ENCODE measurements at places on chromosomes 12 and 14. TPM values are rescaled to one million over a fixed set of nuclear protein-coding genes. Genes with fewer than 3 reads are reported as not detected.
A peak's percentile ranks its signal among the peaks of the same experiment; 100 is the strongest.

Gene TRIAP1
- 40.0 TPM for total RNA-seq

Gene GNS
- 388 TPM for total RNA-seq

DNA sequence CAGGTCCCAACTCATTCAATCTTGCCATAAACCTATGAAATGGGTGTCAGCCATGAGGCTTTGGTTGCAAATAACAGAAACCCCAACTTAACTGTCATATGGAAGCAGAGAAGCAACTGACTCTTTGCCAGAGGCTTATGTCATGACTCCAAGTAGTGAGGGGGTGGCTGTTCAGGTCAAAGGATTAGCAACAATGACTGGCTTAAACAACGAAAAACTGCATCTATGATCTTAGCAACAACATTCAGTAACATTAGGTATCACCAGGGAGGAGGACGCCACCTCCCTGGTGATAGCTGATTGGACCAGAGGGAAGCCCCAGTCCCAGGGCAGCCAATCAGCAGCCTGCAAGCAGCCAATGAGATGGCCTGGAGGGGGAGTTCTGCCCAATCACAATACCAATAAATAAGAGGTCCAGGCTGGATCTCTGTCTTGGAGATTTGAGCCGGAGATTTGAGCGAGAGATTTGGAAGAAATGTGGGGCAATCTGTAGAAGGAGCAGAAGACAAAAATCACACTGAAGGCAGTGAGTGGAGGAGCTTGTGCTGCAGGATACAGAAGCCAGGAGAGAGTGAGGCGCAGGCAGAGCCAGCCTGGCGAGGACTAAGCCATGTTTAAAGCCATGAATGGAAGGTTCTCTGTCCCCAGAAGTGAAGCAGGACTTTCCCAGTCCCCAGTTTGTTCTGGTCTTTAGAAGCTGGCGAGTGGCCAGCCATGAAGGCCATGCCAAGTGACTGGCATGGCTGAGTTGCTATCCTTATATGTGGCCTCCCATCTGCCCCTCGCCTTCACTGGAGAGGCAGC, 93.3 kb downstream of the CALM1 start:
- no peak for DNase-seq

GRCh38 chr12:116143909-116144308, 133.6 kb downstream of the MED13L start:
- peak; percentile 57 for DNase-seq

Gene ADSS1
- 0.98 TPM for total RNA-seq

DNA sequence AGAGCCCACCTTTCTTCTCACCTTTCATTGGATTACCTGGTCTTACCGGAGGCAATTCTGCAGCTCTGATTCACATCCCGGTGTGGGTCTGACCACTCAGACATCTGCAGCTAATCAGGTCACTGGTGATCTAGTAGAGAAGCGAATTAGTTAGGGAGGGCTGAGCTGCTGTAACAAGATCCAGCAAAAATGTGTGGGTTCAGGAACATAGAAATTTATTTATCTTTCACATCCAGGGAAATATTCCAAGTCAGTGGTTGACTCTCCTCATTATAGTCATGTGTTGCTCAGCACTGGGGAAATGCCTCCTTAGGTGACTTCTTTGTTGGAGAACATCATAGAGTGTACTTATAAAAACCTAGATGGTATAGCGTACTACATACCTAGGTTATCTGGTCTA, 218.7 kb upstream of the PELI2 start:
- no peak for DNase-seq

GRCh38 chr12:130825771-130826150, 13.3 kb downstream of the STX2 start:
- DNase-seq = no peak

Gene CLEC9A
- total RNA-seq = not detected

GRCh38 chr12:132530447-132530846, 40.5 kb downstream of the FBRSL1 start:
- no peak for DNase-seq

DNA sequence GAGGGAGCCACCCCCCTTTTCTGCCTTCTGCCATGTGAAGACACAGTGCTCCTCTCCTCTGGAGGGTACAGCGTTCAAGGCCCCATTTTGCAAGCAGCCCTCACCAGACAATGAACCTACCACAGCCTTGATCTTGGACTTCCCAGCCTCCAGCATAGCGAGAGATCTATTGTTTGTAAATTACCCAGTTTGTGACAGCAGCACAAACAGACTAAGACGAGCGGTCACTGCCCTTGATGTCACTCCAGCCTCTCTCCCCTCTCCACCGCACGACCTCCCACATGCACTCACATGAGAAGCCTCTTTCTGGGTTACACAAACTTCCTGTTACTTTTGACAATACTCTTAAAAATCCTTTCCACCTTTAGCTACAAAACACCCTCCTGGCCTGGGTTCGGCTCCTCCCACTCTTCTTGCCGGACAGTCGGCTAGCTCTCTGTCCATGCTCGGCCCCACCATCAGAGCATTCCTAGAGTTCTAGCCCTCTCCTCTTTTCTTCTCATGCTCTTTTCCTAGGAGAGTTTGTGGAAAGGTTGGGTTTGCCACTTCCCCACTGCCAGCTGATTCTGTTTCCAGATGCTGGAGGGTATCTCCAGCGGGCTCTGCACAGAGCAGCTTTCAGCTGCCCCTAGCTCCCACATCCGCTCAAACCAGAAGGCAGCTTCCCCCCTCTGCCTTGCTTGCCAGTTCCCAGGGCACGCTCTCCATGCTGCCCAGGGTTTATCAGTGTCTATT, 124.3 kb downstream of the FOXN3 start:
- no peak for DNase-seq

Gene OR4K17
- total RNA-seq = not detected

DNA sequence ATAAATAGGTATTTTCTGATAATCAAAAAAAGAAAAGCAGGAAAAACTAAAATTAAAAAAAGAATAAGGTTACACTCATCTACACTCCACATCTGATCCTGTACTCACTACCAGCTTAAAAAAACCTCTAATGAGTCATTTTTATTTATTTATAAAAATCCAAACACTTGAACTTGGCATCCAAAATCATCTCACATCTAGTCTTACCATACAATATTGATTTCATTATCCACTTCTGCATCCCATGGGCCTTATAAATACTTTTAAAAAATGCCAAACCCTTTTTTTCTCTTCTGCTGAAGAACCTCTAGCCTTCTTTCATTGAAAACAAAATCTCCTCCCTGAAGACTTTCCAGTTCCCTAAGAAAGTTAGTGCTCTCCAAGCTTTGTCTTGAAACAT, 109.7 kb downstream of the TMTC3 start:
- DNase-seq = no peak

- peak; percentile 22 for DNase-seq
Measured at GRCh38 chr12:80643961-80644360, 63.5 kb upstream of the MYF6 start.

DNA sequence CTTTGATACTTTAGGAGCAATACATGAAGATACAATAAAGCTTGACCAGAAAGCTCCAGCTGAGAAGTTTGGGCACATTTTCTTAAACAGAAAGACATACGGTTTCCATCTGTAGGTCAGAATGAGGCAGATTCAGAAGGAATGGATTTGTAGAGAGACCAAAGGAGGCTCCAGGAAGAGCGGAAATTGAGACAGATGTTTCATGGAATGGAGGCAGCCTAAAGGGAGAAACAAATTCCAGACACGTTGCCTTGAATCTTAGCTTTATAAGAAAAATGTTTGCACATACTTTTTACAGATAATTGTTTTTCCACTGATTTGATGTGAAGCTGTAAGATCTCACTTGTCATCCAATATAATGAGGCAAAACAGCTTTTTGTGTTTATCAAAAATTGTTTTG, 24.8 kb downstream of the EPYC start:
- DNase-seq = no peak

- no peak for DNase-seq
Measured at GRCh38 chr14:101353422-101353821, 207.9 kb upstream of the DIO3 start.

GRCh38 chr14:55255979-55256378, 15.2 kb upstream of the FBXO34 start:
- DNase-seq = no peak

Gene IL31
- total RNA-seq = not detected

GRCh38 chr12:92905811-92906554, 23.1 kb downstream of the EEA1 start:
- DNase-seq = no peak

GRCh38 chr12:29778531-29778930, 5.2 kb downstream of the TMTC1 start:
- no peak for DNase-seq

DNA sequence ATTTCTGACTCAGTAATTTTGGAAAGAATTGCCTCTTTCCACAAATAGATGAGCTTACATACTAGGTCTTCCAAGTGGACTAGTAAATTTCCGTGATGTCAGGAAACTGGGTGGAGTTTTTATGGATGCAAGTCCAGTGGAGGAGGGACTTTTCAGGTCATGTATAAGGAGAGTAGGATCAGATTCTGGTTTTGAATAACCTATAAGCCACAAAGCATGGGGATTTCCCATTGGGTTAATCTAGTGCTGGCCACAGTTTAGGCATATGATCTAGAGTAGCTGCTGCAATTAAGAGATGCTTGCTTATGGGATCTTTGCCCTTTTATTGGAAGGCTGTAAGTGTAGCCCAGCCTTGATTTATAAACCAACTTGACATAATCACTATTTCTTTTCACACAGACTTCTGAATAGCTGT, 33.8 kb downstream of the STK38L start:
- DNase-seq = peak; percentile 75

DNA sequence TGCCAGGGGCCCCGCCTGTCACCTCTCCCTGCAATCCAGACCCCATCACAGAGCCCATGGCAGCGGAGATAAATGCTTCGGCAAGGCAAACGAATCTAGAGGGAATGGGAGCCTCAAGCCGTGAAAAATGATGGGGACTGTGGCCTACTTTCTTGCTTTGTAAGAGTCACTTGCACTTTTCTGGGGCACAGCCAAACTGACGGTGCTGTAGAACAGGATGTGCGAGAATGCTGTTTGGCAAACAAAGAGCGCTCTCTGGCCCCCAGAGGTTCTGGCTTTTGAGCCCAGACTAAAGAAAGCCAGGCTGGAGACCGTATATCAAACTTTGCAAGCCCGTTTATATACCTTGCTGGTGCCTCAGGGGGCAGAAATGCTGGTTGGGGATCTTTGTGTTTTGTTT, 108.7 kb downstream of the CACNA1C start:
- DNase-seq = no peak

GRCh38 chr12:124464062-124464461, 103.3 kb downstream of the NCOR2 start:
- no peak for DNase-seq

Gene SHMT2
- 140 TPM for total RNA-seq

GRCh38 chr14:71905031-71905430, 27.2 kb upstream of the RGS6 start:
- DNase-seq = no peak

GRCh38 chr12:101038289-101038871, 171.7 kb downstream of the SLC5A8 start:
- DNase-seq = no peak

DNA sequence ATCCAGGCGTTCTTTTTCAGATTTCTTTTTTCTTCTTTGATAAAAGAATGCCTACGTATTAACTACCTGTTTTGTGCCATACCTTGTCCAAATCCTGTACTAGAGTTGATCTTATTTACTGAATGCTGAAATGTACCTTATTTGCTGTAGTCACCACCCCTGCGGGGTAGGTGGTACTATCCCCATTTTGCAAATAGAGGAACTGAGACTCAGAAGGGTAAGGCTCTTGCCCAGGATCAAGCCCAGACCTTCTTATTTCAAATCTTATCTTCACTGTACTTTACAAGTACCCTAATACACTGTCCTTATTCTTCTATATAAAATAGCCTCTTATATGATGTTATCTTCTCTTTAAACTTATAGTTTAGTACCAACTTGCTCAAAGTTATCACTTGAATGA, 206.5 kb downstream of the SLC41A2 start:
- DNase-seq = no peak

Data from dermis blood vessel endothelial cell (primary cell).